ENCODE measurements at places on chromosomes 16 and 17.
A peak's percentile ranks its signal among the peaks of the same experiment; 100 is the strongest.

DNA sequence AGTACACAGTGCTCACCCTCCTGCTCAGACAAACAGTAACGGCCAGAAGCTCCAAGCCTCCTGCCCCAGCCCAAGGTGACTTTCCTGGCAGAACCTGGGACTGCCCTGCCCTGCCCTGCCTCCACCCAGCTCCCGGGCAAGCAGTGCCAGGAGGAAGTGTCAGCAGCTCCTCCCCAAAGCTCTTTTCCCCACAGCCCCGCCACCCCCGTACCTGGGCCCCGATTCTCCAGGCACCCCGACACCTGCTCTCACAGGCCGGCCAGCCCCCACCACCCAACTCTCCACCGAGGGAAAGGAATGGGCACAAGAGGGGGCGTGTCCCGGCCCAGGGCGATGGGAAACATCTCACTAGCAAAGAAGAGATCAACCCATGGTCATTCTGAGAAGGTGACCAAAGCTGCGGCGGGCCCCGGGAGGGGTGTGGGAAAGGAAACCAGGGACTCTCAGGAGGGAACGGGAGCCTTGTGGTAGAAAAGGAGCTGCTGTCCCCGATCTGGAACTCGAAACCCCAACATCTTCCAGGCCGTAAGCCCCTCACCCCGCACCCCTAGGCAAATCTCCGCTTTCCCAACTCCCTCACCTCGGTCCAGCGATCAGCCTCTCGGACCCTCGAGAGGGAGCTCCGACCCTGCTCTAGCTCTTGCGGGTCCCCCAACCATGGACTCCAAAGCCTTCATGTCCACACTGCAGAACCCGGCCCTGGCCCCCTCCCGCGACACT, 1.2 kb downstream of the BCAR1 start:
- DNase-seq = peak; percentile 59

DNA sequence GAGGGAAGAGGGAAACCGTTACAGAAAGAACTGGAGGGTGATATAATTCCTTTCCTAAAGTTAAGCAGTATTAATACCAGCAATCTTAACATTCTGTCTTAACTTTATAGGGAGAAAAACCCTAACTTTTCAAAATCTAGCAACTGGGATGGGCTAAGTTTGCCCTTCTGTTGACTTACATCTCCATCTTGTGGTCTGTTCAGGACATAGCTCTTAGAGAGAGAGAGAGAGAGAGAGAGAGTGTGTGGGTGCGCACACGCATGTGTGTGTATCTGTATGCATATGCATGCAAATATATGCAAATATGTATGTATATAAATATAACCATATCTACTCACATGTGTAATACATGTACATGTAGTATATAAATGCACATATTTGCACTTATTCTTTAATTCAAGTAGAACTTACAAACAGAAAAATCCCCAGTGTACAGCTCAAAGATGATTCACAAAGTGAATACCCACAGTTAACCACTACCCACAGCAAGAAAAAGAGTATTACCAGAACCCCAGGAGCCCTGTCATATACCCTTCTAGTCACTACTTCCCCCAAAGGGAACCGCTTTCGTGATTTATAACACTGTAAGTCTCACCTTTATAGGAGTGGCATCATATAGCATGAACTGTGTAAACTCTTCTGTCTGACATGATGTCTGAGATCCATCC, 46.5 kb downstream of the STX8 start:
- DNase-seq = peak; percentile 44

- peak; percentile 59 for DNase-seq
Observed at GRCh38 chr16:28180655-28181460, 30.9 kb downstream of the XPO6 start.

GRCh38 chr16:9092978-9093344, 1.5 kb downstream of the HAPSTR1 start:
- DNase-seq = peak; percentile 43

DNA sequence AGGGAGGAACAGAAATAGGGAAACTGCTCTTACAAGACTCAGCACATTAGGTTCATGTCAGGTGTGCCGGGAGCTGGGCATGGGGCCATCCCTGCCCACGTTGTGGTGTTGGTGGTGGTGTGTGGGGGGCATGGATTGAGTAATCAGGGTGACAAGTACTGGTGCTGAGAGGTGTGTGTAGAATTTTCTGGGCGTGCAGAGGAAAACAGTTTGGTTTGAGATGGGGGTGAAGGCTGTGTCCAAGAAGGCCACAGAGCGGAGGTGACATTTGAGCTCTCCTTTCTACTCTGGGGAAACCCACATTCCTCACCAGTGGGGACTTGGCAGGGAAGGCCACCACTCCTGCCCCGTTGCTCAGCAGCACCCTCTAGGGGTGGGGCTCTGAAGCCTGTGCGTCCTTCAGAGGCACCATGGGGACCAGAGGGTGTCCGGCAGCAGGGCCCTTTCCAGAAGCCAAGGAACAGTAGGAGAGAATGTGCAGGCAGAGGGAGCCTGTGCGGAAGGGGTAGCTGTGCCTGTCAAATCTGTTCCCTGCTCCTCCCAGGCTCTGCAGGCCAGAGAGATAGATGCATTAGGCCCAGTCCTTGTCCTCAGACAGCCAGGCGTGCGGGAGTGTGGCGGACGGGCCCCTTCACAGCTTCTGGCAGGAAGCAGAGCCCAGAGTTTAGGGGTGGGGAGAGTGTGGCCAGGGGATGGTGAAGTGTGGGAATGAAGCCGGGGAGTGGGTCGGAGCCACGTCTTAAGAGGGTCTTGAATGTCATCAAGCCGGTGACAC, 48.7 kb upstream of the GSE1 start:
- no peak for DNase-seq

Measured in adipocyte (in vitro differentiated cells).